AG09309 (cell line): ENCODE measurements at places on chromosomes 2 and 18.

DNA sequence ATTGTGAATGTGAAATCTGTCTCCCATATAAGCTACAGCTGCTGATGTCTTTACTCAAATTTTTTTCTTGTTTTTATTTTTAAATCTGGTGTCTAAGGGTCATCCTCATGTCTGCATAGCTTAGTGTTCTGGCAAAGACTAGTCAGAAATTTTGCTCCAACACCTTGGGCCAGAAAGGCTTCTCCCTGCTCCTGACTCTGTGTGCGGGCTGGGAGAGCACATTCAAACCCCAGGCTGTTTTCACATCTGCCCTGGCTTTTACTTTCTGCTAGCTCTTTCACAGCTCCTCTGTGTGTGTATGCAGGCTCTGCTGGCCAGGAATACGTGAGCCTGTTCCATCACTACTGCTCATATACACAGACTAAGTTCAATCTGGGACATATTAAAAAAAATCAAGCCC is 102.9 kb upstream of the RIOK3 start:
- no peak for DNase-seq

- DNase-seq: no peak
Measured at GRCh38 chr18:24000613-24001490, 13.7 kb upstream of the TTC39C start.

GRCh38 chr18:52648201-52648600 is 308.2 kb downstream of the DCC start:
- no peak for DNase-seq

DNA sequence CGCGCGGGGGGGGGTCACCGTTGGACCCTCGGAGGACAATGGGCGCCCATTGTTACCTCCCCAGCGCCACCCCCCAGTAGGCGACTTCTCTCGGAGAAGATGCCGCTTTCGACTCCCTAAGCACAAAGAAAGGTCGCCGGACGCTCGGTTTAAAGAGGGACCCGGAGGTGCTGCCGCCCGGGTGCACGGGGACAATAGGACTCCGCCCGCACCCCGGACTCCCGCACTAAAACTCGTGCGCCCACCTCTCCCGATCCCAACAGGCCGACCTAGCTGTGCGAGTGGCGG is 318 bp upstream of the CDC42EP3 start:
- no peak for DNase-seq

DNA sequence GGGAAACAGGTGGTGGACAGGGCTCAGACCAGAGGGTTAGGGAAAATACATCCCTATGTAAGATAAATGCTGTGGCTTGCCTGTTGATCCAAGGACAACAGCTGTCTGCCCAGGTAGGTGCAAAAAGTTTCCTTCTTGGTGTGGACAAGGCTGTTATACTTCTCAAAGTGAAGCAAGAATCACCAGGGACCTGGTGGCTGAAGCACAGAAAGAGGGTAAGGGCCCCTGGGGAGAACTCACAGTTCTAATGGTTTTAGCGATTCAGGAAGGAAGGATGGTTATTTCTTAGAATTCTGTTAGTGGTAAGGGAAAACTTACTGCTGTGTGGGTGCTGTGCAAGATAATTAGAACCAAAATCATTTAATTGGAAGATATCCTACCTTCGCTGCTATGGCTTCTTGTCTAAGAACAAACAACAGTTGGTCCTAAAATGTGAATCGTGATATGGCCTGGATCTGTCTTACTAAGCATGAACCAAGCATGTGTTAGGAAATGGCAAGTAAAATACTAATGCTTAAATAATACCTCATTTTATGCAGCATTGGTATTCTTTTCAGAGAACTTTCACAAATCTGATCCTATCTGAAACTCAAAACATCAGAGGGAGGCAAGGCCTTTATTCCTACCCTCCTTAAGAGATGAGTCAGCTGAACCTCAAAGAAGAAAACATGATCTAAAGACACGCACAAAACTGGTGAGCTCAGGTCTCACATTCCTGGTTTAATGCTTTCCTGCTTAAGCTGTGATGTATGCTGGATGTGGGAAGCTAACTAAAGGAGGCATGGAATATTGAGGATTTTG is 159.2 kb upstream of the THUMPD2 start:
- DNase-seq: peak; percentile 93
